ENCODE measurements at places on chromosomes 4 and X.

DNA sequence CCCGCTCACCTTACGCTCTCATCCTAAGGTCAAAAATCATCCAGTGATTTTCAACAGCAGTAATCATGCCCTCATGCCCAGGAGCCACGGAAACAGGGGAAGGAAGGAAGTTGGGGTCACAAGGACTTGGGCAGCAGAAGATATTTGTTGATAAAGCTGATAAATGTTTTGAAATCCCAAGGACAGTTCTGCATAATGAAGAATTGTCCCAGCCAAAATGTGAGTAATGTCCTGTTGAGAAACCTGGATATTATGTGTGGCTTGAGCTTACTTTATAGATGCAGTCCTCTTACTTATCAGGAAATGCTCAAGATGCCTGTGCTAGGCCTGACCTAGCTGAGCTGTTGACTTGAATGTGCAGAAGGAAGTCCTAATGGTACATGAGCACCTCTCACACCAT is 263.0 kb upstream of the ZFP42 start:
- DNase-seq = no peak

DNA sequence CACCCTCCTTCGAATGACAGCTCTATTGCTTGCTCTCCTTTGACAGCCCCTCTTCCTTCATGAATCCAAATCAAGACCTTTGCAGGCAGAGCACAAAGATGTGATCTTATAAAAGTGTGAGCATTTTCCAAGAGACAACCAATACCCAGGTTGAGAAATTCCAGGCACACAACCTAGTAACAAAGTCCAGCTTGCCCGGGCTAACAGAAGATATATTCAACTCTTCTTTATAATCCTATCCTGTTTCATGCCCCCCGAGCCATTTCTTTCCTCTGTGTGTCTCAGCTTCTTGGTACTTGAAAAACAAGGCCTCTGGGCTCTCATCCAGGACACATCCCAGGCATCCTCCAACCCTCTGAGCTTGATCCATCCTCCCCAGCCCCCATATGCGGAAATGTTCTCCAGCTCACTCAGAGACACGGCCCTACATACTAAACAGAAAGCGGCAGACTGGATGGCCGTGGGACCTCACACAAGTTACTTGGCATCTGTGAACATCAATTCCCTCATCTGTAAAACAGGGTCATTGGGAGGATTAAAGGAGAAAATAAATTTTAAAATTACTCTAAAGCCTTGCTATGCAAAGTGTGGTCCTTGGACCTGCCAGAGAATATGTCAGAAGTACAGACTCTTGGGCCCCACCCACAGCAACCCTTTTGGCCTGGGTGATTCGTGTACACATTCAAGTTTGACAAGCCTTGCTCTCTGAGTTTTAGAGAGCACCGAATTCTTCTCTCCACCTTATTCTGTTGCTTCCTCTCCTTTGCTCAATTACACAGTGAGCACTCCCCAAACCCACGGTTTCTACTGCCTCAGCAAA is 627.0 kb downstream of the BCOR start:
- DNase-seq = no peak

GRCh38 chr4:130336585-130337217 is 1240.7 kb downstream of the C4orf33 start:
- DNase-seq = no peak

DNA sequence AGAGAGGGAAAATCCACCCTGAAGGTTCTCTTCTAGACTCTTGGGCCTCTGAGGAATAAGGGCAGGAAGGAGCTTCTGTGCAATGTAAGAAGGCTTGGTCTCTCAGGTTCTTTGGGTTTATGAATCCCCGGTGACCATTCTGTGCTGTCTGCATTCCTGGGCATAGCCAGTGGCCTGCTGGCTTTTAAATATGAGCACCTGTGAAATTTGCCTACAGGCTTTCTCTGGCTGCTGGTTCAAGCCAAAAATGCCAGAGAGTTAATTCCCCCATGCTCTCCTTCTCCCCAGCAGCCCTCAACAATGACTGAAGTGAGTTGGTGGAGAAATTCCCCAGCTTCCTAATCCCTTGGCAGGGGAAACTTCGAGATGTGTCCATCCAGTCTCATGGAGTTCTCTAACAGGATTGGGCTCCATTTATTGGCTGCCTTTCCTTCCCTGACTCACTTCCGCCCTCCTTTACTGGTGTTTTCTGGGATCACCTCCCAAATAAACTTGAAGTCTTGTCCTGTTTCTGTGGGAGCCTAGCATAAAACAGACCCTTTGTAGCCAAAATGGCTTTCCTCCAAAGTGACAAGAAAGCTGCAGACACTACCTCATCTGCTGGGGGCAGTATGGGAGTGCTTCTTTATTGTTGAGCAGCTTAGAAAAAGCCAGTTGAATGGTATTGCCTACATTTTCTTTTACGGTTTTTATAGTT is 179.4 kb upstream of the CASK start:
- no peak for DNase-seq

DNA sequence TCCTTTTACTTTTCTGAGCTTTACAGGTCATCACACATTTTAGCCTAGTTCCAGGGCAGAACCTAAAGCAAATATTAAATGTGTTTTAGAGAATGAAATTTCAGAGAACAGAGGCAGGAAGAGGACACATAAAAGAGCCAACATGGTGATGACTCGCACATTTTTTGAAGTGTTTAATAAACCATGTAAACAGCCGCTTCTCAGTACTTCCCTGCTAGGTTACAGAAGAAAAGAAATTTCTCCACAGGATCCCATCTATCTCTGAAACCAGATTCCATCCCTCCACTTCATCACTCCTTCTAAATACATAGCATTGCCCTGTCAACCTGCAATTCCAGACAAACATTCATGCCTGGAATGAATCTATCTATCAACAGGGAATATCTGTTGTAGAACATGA is 949.5 kb upstream of the PCDH7 start:
- no peak for DNase-seq

- no peak for DNase-seq
Measured at GRCh38 chr4:151862766-151863165, 102.0 kb upstream of the GATB start.

DNA sequence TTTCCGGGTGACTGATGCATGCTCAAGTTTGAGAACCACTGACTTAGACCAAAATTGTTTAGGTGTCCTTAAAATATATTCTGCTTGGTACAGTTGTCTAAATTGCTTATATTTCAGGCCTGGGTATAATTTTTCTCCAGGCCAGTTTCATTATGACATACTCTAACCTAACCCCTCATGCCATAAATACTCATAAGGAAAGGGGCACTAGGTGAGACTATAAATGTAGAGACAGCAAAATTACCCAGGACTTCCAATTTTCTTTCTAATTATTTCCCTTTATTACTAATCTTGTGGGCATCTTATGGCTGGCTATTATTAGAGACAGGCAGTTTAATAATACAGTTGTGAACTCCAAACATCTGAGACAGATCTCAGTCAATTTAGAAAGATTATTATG is 150.2 kb downstream of the RRAGB start:
- no peak for DNase-seq

- no peak for DNase-seq
Measured at GRCh38 chr4:140304346-140304745, 69.1 kb upstream of the SCOC start.

DNA sequence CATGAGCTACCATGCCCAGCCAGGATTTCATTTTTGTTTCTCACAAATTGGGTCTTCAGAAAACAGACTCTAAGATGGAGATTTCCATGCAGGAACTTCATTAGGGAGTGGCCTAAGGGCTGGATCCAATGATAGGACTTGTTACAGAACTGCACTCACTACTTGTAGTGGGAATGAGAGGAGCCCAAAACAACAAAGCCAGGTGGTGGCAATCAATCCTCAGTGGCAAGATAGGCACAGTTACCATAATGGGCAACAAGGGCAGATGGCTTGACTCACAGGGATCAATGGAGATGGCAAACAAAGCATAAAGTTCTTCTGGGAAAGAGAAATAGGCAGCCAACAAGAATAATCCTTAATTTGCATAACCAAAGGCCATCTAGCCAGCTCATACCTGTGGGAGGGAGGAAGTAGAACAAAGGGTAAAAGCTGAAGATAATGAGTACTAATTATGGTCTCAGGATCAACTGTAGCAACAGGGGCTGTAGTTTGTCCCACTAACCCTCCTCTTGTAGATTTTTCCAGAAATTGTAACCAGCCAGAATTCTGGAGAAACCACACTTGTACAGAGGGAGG is 72.8 kb upstream of the MAPK10 start:
- no peak for DNase-seq

DNA sequence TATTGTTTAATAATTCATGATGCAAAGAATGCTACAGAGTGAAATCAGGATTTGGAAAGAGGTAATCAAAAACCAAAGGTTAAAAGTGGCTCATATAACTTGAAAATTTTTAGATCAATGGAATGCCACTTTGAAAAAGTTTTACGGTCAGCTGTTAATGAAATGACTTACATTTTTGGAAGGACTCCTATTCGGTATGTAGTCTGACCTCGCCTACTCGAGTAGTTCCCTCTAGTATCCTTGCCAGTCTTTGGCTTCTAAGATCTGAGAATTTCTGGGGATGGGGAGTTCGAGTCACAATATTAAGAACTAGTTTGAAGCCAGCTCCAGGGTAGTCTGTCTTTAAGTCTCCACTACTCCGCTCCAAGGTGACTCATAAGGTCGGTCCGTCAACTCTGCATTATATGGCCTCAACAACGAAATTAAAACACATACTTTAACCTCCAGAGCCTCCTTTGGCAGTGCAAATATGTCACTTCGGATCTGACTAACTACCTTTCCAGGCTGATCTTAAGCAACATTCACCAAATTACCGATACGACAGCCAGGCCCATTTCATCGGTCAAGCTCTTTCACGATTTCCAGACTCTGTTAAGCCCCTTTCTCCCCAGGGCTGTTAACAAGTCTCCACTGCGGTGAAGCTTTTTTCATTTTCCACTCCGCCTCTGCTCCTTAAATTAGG is 733 bp upstream of the NAA15 start:
- DNase-seq = no peak

DNA sequence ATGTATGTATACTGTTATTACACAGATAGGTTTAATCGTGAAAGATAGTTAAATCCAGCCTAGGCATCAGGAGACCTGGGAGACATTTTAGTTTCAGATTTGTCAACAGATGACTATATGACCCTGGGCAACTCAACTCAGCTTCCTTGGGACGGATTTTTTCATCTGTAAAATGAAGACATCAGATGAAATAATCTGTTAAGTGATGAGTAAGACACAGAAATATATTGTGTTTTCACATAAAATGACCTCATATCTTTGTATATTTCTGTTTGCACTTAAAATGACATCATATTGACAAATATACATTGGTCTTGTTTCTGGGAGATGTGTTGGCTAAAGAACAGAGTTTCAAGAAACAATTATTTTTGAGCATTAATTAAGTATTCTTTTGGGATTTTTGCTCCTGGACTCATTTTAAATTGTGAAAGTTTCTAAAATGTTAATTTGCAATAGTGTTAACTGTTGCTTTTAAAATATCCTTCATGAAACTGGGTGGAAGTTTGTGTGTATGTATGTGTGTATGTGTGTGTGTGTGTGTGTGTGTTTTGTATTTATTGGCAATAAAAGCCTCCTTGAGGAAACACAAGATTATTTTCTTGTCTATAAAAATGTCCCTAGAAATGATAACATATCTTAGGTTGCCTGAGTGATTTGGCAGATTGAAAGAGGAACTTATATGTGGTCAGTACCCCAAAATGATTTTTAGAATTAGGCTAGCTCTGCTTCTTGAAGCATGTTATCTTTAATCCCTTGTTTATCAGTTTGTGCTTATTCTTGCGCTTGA is 29.1 kb upstream of the MMAA start:
- DNase-seq = no peak

DNA sequence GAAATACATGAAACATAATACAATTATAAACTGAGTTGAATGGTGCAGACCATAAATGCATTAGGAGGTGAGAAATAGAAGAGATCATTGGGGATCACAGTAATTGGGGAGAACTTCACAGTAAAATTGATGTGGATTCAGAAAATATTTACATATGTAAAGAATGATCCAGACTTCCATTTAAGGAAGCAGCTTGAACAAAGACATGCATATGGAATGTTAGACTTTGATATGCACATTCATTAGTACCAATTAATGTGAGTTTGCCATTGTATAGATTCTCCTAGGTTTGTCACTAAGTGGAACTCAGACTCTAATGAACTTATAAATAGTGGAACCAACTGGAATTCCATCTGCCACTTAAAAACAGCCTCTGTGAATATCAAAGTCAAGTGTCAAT is 235.6 kb downstream of the PARM1 start:
- DNase-seq = peak; percentile 20

- no peak for DNase-seq
Measured at GRCh38 chrX:136674270-136674985, 26.5 kb downstream of the CD40LG start.
